ENCODE measurements at places on chromosomes 2 and 18.
A peak's percentile ranks its signal among the peaks of the same experiment; 100 is the strongest.

DNA sequence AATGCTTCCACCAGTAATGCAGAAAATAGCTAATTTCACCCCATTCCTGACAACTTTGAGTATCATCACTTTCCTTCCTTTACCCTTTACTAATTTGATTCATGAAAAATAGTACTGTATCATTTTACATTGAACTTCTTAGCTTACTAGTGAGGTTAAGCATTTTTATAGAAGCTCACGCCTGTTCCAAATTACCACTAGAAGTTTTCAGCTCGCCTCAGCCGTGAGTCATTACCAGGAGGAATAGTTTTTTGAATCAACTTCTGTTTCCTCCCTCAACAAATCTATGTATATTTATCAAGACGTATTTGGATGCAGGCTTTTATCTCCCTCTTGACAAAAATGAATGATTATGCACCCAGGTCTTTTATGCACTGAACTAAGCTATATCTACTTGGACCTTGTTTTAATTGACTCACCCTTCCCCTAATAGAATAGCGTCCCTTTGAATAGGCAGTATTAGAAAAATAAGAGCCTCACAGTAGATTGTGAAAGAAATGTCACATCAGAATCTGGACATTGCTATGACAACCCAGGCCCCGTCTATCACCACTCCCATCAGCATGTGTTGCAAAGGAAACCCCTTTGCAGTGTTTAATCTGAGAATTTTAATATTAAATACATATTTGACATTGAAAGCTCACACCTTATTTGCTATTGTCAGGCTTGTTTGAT lies 207.4 kb upstream of the NRP2 start:
- DNase-seq, result no peak

DNA sequence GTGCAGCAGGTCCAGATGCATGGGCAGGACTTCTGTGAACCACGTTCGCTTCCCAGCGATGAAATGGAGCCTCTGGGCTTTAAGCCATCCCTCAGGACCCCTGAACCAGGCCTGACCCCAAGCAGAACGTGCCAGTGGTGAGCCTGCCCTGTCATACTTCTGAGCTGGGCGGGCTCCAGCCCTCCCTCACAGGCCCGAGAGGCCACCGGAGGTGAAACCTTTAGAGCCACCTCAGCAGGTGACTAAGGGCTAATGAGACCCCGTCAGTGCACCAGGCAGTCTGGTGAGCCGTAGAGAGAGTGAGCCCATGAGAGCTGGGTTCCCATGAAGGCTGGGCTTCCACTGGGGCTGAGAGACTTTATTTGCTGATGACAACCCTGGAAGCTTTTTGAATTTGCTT lies 8.9 kb upstream of the MAL start:
- DNase-seq, result no peak

GRCh38 chr2:151033271-151034248 lies 228.1 kb downstream of the RBM43 start:
- no peak for DNase-seq

DNA sequence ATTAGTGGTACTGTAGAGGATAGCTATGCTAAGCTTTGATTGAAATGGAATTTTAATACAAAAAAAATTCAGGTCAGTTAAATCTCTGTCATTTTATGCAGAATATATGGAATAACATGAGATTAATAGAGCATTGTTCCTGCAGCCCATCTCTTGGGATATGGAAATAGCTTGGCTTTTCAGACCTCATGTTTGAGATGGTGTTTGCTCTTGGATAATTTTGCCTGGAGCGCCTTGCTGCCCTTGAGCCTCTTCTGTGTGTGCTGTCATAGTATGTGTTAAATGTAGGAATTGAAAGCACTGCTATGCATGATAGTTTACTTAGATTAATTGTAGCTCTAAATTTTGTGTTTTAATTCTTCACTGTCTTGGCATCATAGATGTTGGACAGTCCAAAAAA lies 27.7 kb downstream of the GALNT1 start:
- DNase-seq, result no peak

GRCh38 chr18:14776801-14777200 lies 28.8 kb downstream of the ANKRD30B start:
- DNase-seq, result no peak

GRCh38 chr18:10049747-10050146 lies 135.9 kb downstream of the VAPA start:
- no peak for DNase-seq

GRCh38 chr2:105834931-105835330 lies 90.2 kb downstream of the NCK2 start:
- DNase-seq, result no peak

- DNase-seq, result no peak
Measured at GRCh38 chr18:44786688-44787087, 106.0 kb downstream of the SETBP1 start.

DNA sequence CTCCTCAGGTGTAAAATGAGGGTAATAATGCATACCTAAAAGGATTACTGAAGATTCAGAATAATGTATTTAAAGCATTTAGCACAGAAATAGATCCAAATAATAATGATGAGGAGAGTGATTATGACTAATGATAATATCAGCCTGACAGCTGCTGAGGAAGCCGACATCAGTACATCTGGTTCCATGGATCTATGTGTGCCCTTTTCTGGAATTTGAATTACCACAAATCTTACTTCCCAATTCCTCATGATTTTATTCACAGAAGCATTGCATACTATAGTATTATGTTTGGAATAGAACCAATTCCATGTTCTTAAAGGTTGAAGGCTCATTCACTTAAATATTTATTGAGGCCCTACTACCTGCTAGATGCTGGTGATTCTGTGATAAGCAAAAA lies 248.9 kb upstream of the THUMPD2 start:
- no peak for DNase-seq

GRCh38 chr2:133848111-133848649 lies 279.9 kb upstream of the NCKAP5 start:
- no peak for DNase-seq

DNA sequence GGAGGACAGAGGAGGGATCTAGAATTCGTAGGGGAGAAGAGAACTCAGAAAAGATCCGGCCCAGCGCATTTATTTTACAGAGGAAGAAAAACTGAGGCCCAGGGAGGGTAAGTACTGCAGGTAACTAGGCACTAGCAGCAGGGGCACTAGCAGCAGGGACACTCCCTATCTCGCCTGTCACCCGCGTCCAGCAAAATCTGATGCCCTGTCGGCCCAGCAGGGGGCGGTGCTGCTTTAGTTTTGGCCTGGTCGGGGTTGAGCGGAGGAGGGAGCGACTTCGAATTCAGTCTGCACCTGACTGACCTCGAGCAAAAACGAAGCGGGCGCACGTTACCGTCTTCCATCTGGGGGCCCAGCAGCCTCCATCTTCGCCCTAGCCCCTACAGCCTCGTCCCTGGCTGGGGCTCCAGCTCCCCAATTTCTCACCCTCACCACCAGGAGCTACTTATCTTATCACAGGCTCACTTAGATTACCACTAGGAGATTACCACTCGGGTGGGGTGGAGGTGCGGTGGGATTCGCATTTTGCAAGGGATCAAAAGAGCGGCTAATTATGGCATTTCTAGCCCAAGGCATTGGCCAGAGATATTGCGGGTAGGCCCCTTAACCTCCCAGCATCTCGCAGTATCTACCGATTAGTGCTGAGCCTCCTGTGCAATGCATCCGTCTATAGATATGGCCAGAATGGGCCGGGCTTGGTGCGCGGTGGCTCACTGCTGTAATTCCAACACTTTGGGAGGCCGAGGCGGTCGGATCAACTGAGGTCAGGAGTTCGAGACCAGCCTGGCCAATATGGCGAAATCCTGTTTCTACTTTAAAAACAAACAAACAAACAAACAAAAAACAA lies 17.8 kb upstream of the CD8A start:
- DNase-seq, result peak; percentile 87

GRCh38 chr2:25320077-25320476 lies 21.6 kb downstream of the DNMT3A start:
- DNase-seq, result no peak

- DNase-seq, result no peak
Measured at GRCh38 chr2:241232736-241233575, 44.5 kb downstream of the ANO7 start.

GRCh38 chr2:218075975-218076811 lies 7.1 kb downstream of the RUFY4 start:
- no peak for DNase-seq

DNA sequence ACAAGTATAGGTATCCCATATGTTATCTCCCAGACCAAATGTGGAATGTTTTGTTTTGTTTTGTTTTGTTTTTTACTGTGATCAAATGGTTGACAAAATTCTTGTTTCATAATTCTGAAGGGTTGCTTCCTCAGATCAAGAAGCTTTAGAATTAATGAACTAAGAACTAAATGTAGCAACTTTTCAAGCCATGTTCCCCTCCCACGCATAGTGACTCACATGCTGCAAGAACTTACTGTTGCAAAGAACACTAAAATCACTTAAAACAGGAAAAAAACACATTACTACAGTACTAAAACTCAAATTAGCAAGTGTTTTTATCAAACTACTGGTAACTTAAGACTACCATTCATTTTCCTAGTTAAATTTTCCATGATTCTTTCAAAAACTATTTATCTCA lies 30.6 kb downstream of the HNRNPLL start:
- no peak for DNase-seq

DNA sequence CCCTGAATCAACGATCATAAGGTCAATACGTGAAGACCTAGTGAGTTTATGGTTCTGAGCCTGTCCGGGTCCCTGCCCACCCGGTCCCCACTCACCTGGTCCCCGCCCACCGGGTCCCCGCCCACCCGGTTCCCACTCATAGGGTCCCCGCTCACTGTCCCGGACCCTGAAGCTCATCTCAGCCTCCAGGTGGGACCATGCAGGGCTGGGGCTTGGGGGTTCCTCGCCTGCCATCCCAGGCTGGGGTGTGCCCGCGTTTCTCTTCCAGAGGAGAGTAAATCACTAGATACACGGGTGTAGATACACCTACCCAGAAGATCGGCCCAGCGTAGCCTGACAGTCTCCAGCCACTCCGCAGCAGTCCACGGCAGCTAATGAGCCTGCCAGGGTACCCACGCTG lies 131.5 kb downstream of the MBP start:
- DNase-seq, result no peak

DNA sequence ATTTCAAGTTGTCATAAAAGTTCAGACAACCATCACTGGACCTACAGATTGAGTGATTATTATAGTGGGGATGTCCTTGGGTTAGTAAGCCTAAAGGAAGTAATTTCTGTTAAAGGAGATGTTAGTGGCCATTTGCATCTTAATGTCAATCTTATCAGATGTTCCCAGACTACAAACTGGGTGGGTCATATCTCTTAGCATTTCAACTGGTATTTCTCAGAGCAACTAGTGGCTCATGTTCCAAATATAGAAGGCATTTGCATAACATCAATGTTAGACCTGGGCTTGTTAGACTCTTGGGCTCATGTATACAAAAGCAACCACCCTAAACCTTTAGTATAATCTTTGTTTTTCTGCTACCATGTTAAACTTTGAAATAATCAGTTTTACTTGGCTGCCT lies 17.9 kb downstream of the PLEKHA3 start:
- DNase-seq, result no peak

- no peak for DNase-seq
Measured at GRCh38 chr2:124625561-124625960, 600.5 kb downstream of the CNTNAP5 start.

GRCh38 chr2:84841577-84841976 lies 39.3 kb downstream of the TRABD2A start:
- peak; percentile 30 for DNase-seq

DNA sequence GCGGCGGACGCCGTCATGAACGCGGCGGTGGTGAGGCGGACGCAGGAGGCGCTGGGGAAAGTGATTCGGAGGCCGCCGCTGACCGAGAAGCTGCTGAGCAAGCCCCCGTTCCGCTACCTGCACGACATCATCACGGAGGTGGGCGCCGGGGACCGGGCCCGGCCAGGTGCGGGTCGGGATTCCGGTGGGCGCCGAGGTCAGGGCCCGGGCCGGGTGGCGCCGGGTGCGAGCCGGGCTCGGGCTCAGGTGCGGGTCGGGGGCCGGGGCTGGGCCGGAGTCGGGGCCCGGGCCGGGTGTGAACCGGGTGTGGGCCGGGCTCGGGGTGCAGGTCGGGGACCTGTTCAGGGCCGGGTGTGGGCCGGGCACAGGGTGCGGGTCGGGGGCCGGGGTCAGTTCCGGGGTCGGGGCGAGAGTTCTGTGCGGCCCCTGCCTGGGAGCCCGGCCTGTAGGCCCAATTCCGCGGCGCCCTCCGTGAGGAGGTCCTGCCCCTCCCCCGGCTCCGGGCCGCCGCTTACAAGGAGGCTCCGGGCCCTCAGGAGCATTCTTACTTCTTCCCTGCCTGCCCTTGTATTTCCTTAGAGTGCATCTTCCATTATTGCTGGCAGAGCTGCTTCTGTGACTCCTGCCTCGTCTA lies 447 bp downstream of the TRAF3IP1 start:
- DNase-seq, result no peak

DNA sequence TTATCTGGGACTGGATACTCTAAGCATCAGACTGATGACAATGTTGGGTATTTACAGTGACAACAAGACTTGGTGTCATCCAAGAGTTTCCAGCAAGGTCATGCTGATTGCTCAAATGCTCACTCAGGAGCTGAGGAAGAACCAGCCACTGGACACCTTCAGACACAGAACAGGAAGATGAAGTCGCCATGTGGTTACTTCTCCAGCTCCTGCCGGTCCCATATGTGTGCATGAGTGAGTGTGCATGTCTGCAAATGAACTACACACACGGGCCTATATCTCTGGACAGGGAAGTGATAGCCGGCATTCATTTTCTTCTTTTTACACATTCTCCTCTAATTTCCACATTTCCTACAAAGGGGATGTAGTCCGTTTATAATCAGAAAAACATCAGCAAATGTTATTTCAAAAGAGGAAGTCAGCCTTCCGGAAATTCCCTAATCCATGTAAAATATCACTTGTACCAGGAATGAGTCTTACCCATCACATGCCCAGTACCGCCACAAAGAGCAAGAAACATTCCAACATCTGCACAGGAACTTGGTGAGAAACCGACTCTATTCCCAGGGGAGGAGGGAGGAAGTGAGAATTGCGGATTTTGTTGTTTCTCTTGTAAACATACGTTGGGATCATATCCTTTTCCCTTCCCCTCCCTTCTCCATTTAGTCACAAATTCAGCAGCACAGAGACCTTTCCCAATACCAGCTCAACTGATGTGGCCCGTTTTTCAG lies 10.8 kb downstream of the RFX8 start:
- no peak for DNase-seq

DNA sequence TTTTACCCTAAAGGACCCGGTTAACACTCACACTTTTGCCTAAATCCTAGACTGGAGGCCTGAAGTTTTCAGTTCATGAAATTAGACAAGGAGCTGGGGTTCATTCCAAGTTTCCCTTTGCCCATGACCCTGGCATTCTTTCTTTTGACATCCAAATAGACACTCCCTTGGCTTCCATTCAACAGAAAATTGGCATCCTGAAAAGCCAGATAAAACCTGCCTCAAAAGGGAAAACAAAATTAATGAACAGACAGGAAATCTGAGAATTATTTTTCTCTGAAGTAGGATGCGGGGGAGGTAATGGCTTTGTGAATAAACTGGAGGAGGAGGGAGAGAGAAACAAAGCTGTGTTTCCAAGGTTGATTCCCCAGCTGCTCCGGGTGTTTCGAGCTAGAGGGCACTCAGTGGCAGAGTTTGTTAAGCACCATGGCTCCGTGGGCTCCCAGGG lies 41.0 kb downstream of the SPP2 start:
- DNase-seq, result no peak

All from CD4-positive, alpha-beta T cell treated with Interleukin-6 at 100 ng/mL for 8 hours (primary cell).